ENCODE measurements at places on chromosomes 1 and 21.

GRCh38 chr21:23887725-23888306, 1719.5 kb downstream of the MRPL39 start:
- DNase-seq, result no peak

GRCh38 chr1:205626216-205626615, 5.6 kb downstream of the ELK4 start:
- no peak for DNase-seq

GRCh38 chr1:180951186-180951745, 38.6 kb downstream of the KIAA1614 start:
- peak; percentile 50 for DNase-seq

GRCh38 chr1:169681140-169681539, 30.3 kb downstream of the SELL start:
- no peak for DNase-seq

- peak; percentile 72 for DNase-seq
Observed at GRCh38 chr21:36630485-36631206, 68.3 kb upstream of the SIM2 start.

DNA sequence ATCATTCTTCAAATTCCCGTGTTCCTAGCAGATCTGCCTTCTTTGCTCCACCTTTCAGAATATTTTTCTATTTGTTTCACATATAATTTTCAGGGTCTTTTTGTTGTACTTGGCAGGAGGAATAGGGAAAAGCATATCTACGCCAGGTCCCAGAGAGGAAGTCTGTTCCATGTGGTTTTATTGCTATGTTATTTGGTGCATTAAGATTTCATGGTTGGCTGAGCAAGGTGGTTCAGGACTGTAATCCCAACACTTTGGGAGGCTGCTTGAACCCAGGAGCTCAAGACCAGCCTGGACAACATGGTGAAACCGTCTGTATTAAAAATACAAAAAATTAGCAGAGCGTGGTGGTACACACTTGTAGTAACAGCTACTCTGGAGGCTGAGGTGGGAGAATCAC, 36.1 kb downstream of the COL6A1 start:
- DNase-seq, result no peak

- DNase-seq, result no peak
Observed at GRCh38 chr1:74895411-74895810, 162.5 kb downstream of the TYW3 start.

DNA sequence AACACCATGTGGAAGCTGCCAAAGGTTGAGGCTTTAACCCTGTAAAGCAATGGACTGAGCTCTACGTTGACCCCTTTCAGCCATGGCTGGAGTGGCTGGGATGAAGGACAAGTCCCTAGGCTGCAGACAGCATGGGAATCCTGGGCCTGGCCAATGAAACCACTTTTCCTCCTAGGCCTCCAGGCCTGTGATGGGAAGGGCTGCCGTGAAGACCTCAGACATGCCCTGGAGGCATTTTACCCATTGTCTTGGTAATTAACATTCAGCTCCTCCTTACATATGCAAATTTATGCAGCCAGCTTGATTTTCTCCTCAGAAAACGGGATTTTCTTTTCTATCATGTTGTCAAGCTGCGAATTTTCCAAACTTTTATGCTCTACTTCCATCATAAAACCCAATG, 214.5 kb downstream of the RGS7 start:
- DNase-seq, result no peak

- DNase-seq, result no peak
Observed at GRCh38 chr1:213936571-213936970, 51.2 kb upstream of the PROX1 start.

- DNase-seq, result no peak
Observed at GRCh38 chr1:159853417-159854115, 8.9 kb downstream of the VSIG8 start.

DNA sequence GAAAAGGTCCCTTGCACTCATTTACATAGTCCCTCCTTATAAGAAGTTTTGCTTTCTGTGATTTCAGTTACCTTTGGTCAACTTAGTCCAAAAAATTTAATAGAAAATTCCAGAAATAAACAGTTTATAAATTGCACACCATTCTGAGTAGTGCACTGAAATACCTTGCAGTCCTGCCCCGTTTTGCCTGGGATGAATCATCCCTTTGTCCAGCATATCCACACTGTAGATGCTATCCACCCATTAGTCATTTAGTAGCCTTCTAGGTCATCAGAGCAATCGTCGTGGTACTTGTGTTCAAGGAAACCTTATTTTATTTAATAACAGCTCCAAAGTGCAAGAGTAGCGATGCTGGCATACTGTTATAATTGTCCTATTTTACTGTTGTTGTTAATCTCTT, 38.0 kb downstream of the SPRTN start:
- no peak for DNase-seq

DNA sequence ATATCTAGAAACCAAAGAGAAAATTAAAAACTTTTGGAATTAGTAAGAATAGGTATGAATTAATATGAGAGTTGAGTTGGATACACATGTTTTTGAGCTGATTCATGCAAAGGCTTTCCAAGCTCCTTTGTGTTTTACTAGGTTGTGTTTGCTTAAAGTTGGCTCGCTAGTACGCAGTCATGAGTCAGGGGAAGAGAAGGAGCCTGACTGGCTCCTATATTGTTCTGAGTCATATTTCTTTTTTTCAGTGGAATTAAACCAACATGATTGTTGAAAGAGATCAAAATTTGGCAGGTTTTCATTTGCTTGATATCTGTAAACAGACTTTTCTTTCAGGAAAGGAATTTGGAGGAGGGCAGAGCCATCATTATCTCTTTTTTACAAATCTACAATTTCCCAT, 66.7 kb downstream of the MAGI3 start:
- DNase-seq, result no peak

GRCh38 chr1:36612881-36613280, 130.2 kb upstream of the CSF3R start:
- DNase-seq, result no peak

DNA sequence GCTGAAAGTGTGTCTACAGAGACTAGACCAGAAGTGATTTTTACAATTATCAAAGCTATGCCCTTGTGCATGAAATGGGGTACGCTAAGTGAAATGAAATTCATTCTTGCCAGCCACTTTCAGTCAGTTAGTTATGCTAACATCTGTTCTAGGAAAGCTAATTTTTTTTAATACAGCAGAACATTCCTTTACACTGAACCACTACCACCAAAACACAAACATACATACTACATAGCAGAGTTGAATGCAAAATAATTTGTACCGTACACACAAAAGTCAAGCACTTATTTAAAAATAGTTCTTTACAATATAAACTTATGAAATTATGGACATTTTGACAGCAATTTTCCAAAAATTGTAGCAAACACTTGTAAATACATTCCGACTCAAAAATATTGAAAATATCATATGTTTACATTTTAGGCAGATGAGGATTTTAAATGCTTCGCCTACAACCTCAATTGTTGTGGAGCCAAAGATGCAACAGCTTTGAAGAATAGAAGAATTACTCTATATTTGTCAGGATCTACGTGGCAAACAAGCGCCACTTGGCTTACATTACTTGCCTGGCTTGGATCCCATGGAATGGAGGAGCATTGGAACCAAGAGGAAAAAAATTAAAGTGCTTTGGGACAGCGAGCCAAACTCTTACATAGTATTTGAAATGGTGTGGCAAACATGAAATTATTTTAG, 30.6 kb downstream of the WLS start:
- no peak for DNase-seq

- DNase-seq, result peak; percentile 69
Observed at GRCh38 chr1:156625436-156626078, 6.3 kb downstream of the HAPLN2 start.

All from upper lobe of right lung (tissue), 1 donor.